ENCODE measurements at places on chromosomes 5 and 9.

GRCh38 chr5:145939540-145940065 lies 3.2 kb downstream of the SH3RF2 start:
- DNase-seq: no peak

- no peak for DNase-seq
These were observed 35.2 kb upstream of the PAM start for GRCh38 chr5:102719886-102720285.

GRCh38 chr9:89597711-89598362 lies 7.0 kb upstream of the GADD45G start:
- peak; percentile 73 for DNase-seq

GRCh38 chr9:93479726-93480125 lies 26.3 kb upstream of the FAM120AOS start:
- no peak for DNase-seq

DNA sequence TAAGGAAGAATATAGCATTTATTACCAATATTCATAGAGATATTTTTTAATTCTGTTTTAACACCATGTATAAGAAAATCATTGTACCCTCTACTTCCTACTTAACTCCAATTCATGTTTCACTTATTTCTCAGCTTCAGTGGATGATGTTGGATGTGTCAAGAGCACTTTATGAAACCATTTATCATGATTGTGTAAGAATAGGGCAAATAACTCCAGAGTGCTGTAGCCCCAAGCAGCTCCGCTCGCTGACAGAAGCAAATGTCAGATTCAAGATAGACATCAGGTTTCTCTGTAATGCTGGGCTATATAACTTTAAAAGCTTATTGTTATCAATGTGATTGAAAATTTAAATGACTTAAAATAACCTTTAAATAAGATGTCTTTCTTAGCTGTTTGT lies 50.4 kb downstream of the MAST4 start:
- no peak for DNase-seq
